Right lung (tissue), 10 donors: ENCODE measurements at places on chromosomes 7 and 10. TPM values are rescaled to one million over a fixed set of nuclear protein-coding genes. Genes with fewer than 3 reads are reported as not detected.

- DNase-seq: no peak
Measured at GRCh38 chr10:83373671-83374070, 765.6 kb upstream of the GHITM start.

DNA sequence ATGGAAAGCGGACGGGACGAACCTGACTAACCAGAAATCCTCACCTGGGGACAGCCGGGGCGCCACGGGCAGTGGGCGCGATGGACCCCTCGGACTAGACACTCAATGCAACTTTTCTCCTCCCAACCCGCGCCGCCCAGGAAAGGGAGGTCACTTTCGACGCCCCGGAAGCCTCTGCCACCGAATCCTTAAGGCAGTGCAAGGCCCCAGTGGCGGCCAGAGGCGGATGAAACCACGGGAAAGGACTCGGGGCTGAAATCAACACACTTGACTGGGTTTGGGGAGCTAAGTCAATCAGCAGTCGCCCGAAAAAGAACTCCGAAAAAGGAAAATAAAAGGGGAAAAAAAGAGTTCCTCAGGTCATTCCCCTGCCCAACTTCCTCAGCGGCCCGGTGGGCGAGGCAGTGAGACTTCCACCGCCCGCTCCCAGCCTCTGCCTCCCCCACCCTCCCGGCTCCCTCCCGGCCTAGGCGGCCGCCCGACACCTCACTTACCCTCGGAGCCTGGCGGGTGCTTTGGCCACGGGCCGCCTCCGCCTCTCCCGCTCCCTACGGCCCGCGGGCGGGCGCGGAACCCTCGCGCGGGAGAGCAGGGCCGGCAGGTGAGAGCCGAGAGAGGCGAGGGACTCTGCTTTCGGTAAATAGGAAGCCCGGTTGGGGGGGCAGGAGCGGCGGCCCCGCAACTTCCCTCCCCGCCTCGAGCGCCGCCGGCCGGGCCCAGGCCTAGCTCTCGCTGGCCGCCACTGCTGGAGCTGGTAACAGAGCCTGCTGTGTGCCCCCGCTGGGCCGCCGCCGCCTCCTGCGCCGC, 518 bp downstream of the WAPL start:
- DNase-seq: peak; percentile 38

- DNase-seq: no peak
Measured at GRCh38 chr7:148906707-148907498, 22.8 kb upstream of the EZH2 start.

Gene SPDYE8
- 0.87 TPM for polyA plus RNA-seq

GRCh38 chr10:13857451-13857850, 270.7 kb downstream of the PRPF18 start:
- no peak for DNase-seq

GRCh38 chr7:38168890-38169570, 9.0 kb upstream of the STARD3NL start:
- DNase-seq: no peak

- DNase-seq: no peak
Measured at GRCh38 chr7:132500727-132501440, 75.4 kb downstream of the PLXNA4 start.

DNA sequence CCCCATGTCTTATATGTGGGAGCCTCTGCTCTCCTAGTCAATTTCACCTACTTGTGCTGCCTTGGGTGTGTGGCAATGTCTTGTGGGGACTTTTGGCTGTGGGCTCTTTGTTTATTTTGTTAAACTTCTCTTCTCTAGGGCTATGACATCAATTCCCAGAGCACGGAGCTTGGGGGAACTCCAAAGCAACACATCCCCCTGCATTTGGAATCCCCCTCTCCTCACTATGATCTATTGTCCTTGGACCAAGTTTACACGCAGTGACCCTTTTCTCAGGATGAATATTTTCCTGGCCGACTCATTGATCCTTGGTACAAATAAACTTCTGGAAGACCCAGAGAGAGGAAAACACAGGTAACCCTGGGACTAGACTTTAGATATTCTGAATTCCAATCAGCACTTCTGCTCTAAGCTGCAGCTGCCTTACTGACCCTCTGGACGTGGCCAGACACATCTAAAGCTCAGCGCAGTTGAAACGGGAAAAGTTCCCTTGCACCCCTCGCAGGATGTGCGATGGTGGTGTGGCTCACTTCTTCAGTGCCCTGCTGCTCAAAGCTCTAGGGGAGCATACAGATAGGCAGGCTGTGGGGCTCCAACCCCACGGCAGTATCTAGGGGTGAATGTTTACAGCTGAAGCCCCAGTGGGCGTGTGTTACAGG, 110.8 kb downstream of the TMEM178B start:
- DNase-seq: no peak

DNA sequence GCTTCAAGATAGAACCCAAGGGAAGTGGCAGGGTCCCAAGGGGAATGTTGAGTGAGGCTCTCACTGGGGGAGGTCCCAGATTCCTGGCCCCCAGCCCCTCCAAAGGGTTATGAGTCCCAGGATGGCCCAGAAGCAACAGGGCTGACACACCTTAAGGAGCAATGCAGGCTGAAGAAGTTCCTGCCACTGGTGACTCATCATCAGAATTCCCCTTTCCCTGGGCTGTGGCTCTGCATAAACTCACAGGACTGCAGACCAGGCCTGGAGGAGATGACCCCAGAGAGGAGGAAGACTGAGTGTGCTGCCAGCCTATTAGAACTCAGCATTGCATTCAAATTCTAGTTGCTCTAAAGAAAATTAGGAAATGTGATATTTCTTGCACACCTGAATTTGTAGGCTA, 126.7 kb downstream of the DPP6 start:
- DNase-seq: no peak

- DNase-seq: no peak
Measured at GRCh38 chr7:2824678-2825461, 19.2 kb downstream of the GNA12 start.

Gene SLC26A5
- polyA plus RNA-seq: 0.56 TPM

GRCh38 chr7:98362517-98362916, 38.4 kb downstream of the BAIAP2L1 start:
- no peak for DNase-seq

Gene PRKAR2B
- 15.9 TPM for polyA plus RNA-seq

- no peak for DNase-seq
Measured at GRCh38 chr7:107948645-107949442, 54.1 kb downstream of the LAMB1 start.

- peak; percentile 32 for DNase-seq
Measured at GRCh38 chr10:73590881-73591799, at the start of gene USP54. TSS of gene USP54 (minus strand) at chr10:73591342. CDS start at chr10:73575658, 15,684 bp downstream.
